ENCODE measurements at places on chromosomes 7 and 10. TPM values are rescaled to one million over a fixed set of nuclear protein-coding genes. Genes with fewer than 3 reads are reported as not detected.

DNA sequence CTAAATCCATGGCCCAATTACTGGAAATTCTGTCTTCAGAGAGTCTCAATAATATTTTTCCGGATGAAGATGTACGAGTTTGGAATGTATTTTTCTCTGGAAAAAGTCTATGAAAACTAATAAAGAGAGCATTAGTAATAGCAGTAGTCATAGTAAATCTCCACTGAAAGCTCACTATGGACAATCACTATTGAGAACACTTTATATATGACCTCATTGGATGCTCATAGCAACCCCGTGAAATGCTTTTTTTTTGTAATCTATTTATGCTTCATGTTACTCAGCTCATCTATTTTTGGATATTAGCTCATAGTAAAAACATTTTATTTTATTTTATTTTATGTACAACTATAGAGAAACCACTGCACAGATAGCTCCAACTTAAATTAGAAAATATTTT is 94.3 kb upstream of the MYO3A start:
- no peak for DNase-seq

DNA sequence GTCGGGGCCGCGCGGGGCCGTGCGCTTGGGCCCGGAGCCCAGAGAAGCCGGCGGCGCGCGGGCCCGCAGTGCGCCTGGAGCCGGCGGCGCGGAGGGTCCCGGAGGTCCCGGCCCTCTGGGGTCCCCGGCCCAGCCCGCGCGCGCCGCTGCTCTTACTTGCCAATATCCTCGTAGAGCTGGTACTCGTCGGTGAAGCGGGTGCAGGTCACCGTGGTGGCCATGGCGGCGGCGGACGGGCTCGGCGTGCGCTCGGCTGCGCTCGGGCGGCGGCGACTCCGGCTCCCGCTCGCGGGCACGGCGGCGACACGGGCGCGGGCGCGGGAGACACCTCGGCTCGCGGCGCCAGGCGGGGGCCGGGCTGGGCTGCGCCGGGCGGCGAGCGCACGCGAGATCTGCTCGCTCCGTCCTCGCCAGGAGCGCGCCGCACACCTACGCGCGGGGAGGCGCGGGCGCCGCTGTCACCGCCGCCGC is at the start of gene CAMK2B:
Gene CAMK2B, minus strand, starts transcription at position 394 of the 471 bp plus-strand sequence. Its CDS starts 173 bp downstream, at position 221.
- DNase-seq = no peak

GRCh38 chr10:109676703-109677102 is 246.6 kb downstream of the XPNPEP1 start:
- DNase-seq = no peak

PNLIPRP3 gene
- not detected for total RNA-seq
